Metanephros (tissue), 2 donors: ENCODE measurements at places on chromosomes 13 and 19. TPM values are rescaled to one million over a fixed set of nuclear protein-coding genes. Genes with fewer than 3 reads are reported as not detected.

The ZNF677 gene
- 33.0 TPM for total RNA-seq

The FFAR3 gene
- 0.76 TPM for total RNA-seq

The SLC17A7 gene
- 2.8 TPM for total RNA-seq

The PLVAP gene
- 157 TPM for total RNA-seq

The C1QTNF9B gene
- not detected for total RNA-seq

The LMTK3 gene
- 1.9 TPM for total RNA-seq

The SYT3 gene
- total RNA-seq: 0.76 TPM
